ENCODE measurements at places on chromosomes 3 and 15. TPM values are rescaled to one million over a fixed set of nuclear protein-coding genes. Genes with fewer than 3 reads are reported as not detected.

DNA sequence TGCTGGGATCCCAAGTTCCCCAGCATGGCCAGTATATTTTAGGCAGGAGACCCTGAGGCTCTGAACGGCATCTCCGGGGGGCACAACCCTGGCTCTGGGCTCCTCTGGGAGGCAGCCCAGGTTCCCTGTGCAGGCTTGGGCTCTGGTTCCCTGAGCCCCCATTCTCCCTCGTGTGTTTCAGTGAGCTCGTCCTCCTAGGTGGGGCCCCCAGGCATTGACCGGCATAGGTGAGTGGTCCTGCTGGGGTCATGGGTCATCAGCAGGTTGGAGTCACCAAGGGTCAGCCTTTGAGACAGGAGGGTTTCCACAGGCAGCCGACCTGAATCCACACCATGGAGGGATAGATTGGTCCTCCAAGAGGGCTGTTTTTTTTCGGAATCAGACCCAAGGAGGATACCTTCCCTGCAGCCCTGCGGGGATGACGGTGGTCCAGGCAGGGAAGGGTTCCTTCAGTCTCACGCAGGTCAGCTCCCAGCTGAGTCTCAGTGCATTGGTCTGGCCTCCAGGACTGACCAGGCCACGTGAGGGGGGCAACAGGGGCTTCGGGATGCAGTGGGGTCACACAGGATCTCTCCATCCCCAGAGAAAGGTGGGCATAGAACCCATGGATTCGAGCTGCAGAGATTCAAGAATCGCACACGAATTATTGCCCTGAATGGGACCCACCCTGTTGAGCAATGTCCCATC is 226.0 kb downstream of the SNRPN start:
- peak; percentile 29 for DNase-seq

BFSP2 gene
- total RNA-seq: not detected

DNA sequence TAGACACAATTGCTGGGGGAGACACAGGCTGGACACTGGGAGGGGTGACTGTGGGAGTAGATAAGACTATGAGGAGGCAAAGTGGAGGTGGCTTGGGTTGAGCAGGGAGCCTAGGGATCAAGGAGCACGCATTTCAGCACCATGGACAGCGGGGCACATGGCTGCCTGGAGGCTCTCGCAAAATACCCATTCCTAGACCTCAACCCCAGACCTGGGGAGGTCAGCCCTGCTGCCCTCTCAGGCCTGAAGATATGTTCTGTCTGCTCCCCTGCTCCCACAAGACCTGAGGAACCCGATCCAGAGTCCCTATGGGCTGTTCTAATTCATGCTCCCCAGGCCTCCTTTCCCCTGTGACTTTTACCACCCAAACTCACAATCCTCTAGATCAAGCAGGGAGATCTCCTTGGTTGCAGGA is 16.0 kb upstream of the CPEB1 start:
- DNase-seq: peak; percentile 62

DNA sequence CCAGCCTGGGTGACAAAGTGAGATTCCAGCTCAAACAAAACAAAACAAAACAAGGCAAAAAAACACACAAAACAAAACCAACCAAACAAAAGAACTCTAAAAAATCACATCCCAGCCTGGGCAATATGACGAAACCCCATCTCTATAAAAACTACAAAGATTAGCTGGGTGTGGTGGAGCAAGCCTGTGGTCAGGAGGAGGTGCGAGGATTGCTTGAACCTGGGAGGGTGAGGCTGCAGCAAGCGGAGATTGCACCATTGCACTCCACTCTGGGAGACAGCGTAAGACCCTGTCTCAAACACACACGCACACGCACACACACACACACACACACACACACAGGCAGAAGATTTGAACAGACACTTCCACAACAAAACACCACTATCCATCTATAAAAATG is 99.6 kb downstream of the SHQ1 start:
- DNase-seq: no peak

DNA sequence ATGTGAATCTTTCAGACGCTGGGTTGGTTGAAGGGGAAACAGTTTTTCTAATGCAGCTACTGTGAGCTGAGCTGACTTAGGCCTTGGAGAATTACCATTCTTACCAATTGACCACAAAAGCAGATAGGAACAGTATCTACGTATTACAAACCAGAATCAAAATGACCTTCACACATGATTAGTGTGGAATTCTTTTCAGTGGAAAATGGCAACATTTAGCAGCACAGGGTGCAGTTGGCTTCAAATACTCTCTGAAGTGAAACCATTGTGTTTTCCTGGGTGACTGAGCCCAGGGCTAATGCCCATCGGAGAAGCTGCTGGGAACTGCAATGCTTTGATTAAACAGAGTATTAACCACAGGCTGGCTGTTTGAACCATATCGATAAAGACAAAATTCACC is 40.2 kb upstream of the GOLGA8J start:
- DNase-seq: no peak

- no peak for DNase-seq
These were observed 27.2 kb downstream of the VGLL4 start for GRCh38 chr3:11616551-11616950.

DNA sequence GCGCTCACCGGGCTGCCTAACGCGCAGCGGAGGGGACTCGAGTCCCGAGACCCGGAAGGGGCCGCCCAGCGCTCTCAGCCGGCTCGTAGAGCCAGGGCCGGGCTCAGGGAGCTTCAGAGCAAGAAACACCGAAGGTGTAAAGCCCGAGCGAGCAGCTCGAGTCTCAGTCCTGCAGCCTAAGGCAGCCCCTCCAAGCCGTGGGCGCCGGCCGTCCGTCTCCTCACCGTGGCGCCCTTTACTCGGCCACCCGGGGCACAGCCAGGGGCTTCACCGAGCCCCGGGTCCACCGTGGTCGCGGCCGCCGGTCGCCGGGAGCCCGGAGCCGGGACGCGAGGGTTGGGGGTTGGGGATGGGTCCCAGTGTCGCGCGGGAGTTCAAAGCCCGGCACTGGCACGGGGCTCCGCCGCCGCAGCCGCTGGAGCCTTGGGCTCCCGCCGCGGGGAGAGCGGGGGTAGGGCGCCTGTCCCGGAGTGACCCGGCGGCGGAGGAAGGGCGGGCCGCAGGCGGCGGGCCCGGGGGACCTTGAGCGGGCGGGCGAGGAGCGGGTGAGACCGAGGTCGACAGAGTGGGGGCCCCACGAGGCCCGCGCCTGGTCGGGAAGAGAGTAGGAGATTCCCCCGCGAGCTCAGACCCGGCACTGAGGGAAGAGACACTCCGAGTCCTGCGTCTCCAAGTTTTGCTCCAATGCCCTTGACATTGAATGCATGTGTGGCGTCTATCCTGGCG is 26.9 kb upstream of the THRB start:
- DNase-seq: peak; percentile 36

ALDH1L1 gene
- total RNA-seq: 1.2 TPM

DNA sequence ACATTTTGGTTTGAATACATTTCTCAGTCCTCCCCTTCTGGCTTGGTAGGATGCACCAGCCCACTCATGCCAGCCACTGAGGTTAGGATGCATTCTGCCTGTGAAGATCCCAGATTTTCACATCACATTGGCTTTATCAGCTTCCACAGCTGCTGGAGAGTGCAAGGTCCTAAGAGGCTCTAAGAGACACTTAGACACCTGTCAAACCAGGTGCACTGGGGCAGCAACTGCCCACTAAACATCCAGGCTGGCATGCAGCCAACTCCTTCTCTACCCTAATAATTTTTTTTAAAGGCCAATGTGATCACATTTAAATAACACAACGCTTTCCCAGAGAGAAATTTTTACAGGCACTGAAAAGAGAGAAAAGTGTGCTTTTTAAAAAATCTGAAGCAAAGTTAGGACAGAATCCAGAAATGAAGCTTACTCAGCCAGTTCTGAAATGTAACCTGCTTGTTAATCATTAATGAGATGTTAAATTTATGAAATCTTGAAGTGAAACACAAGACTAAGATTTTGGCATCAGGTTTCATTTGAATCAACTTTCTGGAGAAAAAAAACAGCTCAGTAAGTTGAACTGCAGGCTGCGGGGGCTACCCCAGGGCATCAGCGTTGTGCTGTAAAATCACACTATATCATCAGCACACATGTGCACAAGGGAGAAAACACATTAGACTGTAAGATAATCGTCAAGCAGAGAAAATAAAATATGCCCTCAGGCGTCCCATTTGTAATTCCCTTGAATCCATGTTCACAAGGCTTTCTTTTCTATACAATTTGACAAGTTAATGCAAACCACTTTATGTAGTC is 312.9 kb downstream of the ZBBX start:
- DNase-seq: no peak

IL17RE gene
- 23.6 TPM for total RNA-seq

DNA sequence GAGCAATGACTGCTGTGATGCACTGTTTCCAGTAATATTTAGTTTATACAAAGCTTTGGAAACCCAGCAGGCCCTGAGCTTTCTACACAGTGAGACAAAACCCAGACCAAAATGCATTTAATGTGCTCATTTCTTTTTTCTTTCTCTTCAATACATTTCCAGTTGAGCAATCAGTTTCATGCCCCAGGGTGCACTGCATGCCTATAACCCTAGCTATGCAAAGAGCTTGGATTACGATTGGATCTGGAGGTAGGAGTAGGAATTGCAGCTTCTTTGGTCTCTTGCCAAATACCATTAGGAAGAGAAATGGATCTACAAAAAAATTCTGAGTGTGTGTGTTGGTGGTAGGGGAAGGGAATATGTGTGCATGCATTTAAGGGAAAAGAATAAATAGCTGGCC is 1001.4 kb downstream of the SQOR start:
- DNase-seq: no peak

- no peak for DNase-seq
These were observed 164.7 kb upstream of the SLCO3A1 start for GRCh38 chr15:91688811-91689210.

DNA sequence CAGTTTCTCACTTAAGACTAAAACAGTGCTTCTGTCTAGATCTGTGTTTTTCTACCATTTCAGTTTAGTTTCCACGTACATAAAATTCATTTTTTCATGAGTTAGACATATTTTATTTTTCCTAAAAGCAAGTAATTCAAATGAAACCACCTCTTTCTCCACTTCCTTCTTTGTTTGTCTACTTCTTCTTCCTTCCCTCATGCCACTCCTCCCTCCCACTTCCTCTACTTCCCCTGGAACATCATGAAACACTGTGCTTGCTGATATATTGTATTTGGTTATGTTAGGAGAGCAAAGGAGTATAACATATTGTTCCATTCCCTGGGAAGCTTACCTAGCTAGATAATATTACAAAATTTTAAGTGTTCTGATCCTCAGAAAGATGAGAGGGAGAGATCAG is 36.7 kb upstream of the GOLGA8B start:
- no peak for DNase-seq

GRCh38 chr3:71432044-71432975 is 151.2 kb downstream of the FOXP1 start:
- no peak for DNase-seq

DNA sequence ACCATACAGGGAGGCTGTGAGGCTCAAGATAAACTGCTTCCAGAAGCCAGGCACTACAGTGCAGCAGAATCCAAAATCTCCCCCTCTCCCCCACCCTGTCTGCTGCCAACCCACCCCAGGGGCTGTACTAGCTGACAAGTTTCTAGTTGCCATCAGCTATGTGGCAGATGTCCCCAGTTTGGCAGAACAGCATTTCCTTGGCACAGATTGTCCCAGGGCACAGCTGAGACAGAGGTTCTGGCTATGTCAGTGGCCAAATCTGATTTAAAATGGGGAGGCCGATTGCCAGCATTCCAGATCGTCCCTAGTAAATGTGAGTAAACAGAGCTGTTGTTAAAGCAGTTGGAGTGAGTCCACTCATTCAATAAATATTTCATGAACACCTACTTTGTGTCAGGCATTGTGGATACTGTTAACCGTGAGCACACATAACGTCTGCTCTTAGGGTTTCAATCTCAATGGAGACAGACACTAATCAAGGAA is 28.0 kb upstream of the CCDC174 start:
- no peak for DNase-seq

- DNase-seq: no peak
These were observed 182.8 kb upstream of the TOPAZ1 start for GRCh38 chr3:44058868-44059203.

ARHGAP31 gene
- total RNA-seq: 9.2 TPM

LMAN1L gene
- 0.35 TPM for total RNA-seq

GRCh38 chr3:105158286-105158685 is 208.4 kb upstream of the ALCAM start:
- no peak for DNase-seq

GNAT1 gene
- total RNA-seq: 0.27 TPM

CMTM7 gene
- total RNA-seq: 18.0 TPM

IL16 gene
- 0.27 TPM for total RNA-seq

DNA sequence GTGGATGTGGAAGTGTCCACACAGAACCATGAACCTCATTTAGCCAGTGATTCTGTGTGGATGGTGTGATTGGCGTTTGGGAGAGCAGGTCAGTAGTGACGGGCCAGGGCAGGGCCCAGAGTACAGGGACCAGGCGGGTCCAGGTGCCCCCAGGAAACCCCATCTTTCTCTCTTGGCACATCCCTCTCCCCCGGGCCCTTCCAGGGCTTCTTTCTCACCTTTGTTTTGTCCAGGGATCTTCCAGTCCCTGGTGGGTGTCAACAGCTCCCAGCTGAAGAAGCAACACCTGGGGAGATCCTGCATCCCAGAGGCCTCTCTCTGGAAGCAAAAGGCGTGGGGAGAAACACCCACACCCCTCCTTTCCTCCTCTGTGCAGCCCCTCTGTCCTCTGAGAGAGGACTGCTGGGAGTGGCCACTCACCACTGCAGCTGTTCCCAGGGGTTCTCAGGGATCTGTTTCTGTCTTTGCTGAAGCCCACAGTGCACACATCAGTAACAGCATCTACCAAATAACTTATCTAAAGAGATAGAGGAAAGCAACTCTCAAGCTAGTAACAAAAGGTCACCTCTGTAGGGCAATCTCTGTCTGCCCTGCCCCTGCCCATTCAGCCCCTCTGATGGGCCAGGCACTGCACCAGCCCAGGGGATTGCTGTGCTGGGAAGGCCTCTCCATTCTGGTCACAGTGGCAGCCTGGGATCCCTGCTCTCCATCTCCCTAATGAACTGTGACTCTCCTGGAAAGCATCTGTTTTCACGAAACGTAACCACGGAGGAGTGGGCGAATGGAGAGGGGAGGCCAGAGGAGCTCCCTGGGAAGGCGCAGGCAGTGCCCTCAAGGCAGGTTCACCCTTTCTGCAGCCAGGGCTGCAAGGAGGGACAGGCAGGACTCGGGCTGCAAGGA is 98.3 kb upstream of the ALDH1A3 start:
- DNase-seq: peak; percentile 29

DNA sequence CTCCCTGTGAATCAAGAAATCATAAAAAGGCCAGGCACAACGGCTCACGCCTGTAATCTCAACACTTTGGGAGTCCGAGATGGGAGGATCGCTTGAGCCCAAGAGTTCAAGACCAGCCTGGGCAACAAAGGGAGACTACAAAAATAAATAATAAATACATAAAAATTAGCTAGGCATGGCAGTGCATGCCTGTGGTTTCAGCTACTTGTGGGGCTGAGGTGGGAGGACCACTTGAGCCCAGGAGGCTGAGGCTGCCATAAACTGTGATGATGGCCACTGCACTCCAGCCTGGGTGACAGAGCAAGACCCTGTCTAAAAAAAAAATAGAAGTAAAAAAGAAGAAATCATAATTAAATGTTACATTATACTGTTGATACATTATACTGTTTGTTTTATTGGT is 28.0 kb upstream of the DCUN1D1 start:
- DNase-seq: no peak
